ENCODE measurements at places on chromosomes 6 and 20.

DNA sequence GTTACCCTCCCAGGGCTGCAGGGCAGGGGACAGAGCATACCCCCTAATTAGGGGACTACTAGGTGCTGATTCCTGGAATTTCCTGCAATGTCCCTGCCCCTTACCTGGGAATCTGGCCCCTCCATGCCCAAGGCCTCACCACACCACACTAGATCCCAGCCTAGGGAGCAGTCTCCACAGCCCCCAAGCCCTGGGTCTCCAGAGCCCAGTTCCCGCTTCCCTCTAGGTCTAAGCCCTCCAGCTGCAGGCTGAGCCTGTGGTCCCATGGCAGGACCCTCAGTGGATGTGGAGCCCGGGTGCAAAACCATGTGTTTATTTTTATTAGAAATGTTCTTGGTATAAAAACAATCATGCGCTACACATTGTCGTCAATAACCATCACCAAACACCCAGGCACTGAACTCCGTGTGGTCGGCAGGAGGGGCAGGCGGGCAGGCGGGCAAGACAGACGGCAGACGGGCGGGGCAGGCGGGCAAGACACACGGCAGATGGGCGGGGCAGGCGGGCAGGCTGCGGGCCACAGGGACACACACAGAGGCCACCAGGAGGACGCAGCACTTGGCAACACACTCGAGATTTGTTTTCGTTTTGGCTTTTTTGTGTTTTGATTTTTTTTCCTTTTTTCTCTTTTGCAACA, 124.2 kb downstream of the GRM4 start:
- H3K4me3 ChIP-seq, result no peak overlapping the region
- H3K27ac ChIP-seq, result no peak overlapping the region
- no peaks in the 10 kb centered on the region for H3K4me1 ChIP-seq
- DNase-seq, result no peak
- H3K36me3 ChIP-seq, result no peaks in the 10 kb centered on the region

GRCh38 chr6:154337406-154338005, 19.1 kb downstream of the IPCEF1 start:
- H3K4me3 ChIP-seq, result no peak overlapping the region
- no peak overlapping the region for H3K27ac ChIP-seq
- H3K4me1 ChIP-seq, result no peaks in the 10 kb centered on the region
- no peaks in the 10 kb centered on the region for H3K27me3 ChIP-seq

DNA sequence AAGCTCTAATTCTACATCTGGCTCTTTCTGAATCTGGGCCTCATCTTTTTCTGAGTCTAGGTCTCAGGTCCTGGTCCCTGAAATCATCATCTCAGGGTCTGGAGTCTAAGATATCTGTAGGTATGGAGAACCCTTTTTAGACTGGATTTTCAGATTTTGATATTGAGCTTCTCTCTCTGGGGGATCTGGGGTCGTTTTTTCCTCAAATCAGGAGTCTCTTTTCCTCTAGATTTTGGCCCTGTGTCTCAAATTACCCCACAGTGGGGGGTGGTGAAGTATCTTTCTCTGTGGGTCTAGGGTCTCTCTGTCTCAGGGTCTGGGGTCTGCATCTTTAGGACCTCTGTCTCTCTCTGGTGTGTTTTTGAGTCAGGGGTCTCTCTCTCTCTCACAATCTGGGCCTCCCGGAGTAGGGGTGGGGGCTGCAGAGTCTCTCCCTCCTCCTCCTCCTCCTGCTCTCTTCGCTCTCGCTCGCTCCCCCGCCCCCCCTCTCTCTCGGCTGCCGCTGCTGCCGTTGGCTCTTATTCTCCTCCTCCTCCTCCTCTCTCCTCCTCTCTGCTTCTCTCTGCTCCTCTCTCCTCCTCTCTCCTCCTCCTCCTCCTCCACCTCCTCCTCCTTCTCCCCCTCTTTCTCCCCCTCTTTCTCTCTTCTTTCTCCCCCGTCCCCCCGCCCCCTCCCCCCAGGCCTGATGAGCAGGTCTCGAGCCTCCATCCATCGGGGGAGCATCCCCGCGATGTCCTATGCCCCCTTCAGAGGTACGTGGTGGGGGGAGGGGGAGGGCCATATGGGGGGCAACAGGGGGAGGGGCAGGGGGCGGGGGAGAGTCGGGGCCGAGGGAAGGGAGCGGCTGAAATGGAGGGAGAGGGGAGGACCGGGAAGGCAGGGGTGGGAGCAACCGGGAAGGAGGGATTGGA, at the start of gene SYNGAP1:
TSS of gene SYNGAP1 (plus strand) at position 486 of the 911 bp plus-strand sequence. CDS start at position 686, 200 bp downstream.
- peaks cover 65% of the 10 kb centered on the region for H3K4me1 ChIP-seq
- peak within 1 kb of the TSS; percentile 95 for H3K27ac ChIP-seq
- DNase-seq, result peak; percentile 77

- no peak overlapping the region for H3K4me3 ChIP-seq
- H3K27ac ChIP-seq, result no peak overlapping the region
- no peak for DNase-seq
- H3K36me3 ChIP-seq, result no peaks in the 10 kb centered on the region
- peaks cover 20% of the 10 kb centered on the region for H3K27me3 ChIP-seq
- no peaks in the 10 kb centered on the region for H3K4me1 ChIP-seq
These were observed 28.1 kb downstream of the SLC52A3 start for GRCh38 chr20:740162-740561.

GRCh38 chr6:4925580-4925979, 78.3 kb downstream of the RPP40 start:
- no peak for DNase-seq
- H3K27me3 ChIP-seq, result no peaks in the 10 kb centered on the region
- no peaks in the 10 kb centered on the region for H3K4me1 ChIP-seq
- no peak overlapping the region for H3K4me3 ChIP-seq
- no peaks in the 10 kb centered on the region for H3K36me3 ChIP-seq
- no peak overlapping the region for H3K27ac ChIP-seq

DNA sequence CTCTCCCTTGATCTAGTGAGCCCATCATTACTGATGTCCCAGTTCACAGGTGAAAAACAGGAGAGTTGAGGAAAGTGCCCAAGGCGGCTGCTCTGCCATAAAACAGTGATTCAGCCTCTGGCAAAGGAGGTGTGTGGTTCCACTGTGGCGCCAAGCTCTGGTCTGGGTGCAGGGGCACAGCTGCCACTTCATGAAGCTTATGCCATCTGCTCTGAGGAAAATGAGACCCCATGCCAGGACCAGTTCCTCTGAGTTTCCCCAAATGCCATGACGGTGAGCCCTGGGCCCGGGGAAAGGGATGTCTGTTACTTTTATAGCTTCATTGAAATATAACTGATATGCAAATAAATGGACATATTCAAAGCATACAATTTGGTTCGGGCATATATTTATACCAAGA, 33.7 kb upstream of the ZBP1 start:
- no peaks in the 10 kb centered on the region for H3K27me3 ChIP-seq
- H3K27ac ChIP-seq, result no peak overlapping the region
- peaks cover 55% of the 10 kb centered on the region for H3K36me3 ChIP-seq
- H3K4me3 ChIP-seq, result no peak overlapping the region

DNA sequence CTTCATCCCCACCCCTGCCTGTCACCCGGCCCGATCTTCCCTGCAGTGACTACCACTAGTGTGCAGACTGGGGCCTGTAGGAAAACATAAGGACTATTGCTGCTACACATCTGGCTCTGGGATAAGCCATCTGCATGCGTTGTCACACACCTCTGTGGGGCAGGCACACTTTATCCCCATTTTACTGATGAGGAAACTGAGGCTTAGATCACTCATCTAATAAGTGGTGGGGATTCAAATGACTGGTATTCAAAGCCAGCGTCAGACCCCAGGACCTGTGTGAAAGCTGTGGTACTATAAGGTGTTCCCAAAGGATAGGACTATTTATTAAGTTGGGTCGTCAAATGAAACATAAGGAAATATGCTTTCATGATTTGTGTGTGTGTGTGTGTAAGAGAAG, 148.9 kb upstream of the RNF24 start:
- DNase-seq, result no peak
- no peak overlapping the region for H3K4me3 ChIP-seq
- no peaks in the 10 kb centered on the region for H3K36me3 ChIP-seq
- H3K4me1 ChIP-seq, result no peaks in the 10 kb centered on the region
- H3K27ac ChIP-seq, result no peak overlapping the region

GRCh38 chr6:36698871-36699271, 1.2 kb downstream of the RAB44 start:
- no peaks in the 10 kb centered on the region for H3K4me1 ChIP-seq
- H3K27me3 ChIP-seq, result no peaks in the 10 kb centered on the region
- DNase-seq, result peak; percentile 56
- H3K36me3 ChIP-seq, result no peaks in the 10 kb centered on the region
- H3K4me3 ChIP-seq, result no peak overlapping the region

GRCh38 chr6:74657011-74657410, 548.8 kb downstream of the COL12A1 start:
- DNase-seq, result no peak
- no peak overlapping the region for H3K4me3 ChIP-seq
- no peaks in the 10 kb centered on the region for H3K4me1 ChIP-seq
- H3K27me3 ChIP-seq, result no peaks in the 10 kb centered on the region

All from tibial artery (tissue), 4 donors.